Stomach (tissue), 19 donors: ENCODE measurements at places on chromosomes 7 and 10. TPM values are rescaled to one million over a fixed set of nuclear protein-coding genes. Genes with fewer than 3 reads are reported as not detected.

PI4K2A gene
- 13.6 TPM for total RNA-seq

TRDMT1 gene
- total RNA-seq, result 2.9 TPM

BLNK gene
- total RNA-seq, result 38.5 TPM

ATP6V0A4 gene
- total RNA-seq, result not detected

ADAM22 gene
- 0.29 TPM for total RNA-seq

CYP3A7 gene
- total RNA-seq, result not detected

PDE6C gene
- total RNA-seq, result not detected

TDRD1 gene
- not detected for total RNA-seq

ANKRD1 gene
- total RNA-seq, result not detected

SFTPD gene
- not detected for total RNA-seq

ASB10 gene
- not detected for total RNA-seq

CPA4 gene
- total RNA-seq, result not detected

DNA sequence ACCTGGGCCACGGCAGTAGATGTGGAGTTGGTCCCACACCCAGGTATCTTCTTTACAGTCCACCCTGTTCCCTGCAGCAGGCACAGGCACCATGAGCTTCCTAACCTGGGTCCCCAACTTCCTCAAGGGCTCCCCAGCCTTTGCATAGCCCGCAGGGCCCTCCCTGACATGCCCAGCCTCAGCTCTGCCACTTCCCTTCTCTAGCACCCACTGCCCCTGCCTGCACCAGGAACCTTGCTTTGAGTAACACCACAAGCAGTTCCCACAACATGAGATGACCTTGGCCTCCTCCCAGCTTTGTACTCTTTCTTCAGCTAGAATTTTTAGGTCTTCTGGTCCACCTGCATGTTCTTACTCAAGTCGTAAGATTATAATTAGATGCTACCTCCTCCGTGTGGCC, 92.2 kb upstream of the ZPBP start:
- no peak for DNase-seq

GRCh38 chr10:116109881-116110280, 163.1 kb downstream of the GFRA1 start:
- peak; percentile 8 for DNase-seq

DNA sequence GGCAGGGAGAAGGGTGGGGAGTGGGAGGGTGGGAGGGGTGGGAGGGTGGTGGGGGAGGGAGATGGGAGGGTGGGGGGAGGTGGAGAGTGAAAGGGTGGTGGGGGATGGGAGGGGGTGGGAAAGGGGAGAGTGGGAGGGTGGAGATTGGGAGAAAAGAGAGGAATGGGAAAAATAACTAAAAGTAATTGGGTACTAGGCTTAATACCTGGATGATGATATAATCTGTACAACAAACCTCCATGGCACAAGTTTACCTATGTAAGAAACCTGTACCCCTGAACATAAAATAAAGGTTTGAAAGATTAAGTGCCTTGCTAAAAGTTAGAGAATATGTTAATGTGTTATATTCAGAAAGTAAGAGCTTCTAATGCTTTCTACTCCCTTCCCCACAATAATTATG, 564.9 kb downstream of the CNTNAP2 start:
- no peak for DNase-seq

- DNase-seq, result no peak
Measured at GRCh38 chr7:46557295-46557711, 636.2 kb upstream of the IGFBP3 start.

DNA sequence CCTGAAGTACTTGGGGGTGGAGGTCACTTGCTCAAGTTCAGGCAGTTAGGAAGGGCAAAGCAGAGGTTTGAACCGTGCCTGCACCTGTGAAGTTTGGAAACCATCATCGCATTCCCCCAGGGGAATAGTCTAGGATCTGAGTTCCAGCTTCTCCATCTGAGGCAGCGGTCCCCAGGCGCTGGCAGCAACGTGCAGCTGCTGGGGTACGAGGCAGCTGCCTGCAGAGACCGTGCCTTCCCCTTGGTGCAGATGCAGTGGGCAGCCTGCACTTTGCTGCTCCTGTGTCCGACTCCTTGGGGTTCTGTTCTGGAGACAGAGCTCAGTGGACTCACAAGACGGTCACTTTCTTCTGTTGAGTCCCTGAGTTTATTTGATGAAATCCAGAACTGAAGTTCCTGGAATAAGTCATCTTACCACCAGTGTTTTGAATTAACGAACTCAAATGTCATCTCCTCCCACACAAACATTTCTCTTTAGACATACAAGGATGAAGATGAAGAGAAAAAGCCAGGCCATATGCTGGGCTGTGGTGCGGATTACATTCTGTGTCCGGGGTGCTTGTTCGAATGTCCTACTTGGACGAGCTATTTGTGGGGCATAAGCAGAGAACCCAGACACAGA, 19.9 kb upstream of the GIMAP8 start:
- DNase-seq, result no peak

DNA sequence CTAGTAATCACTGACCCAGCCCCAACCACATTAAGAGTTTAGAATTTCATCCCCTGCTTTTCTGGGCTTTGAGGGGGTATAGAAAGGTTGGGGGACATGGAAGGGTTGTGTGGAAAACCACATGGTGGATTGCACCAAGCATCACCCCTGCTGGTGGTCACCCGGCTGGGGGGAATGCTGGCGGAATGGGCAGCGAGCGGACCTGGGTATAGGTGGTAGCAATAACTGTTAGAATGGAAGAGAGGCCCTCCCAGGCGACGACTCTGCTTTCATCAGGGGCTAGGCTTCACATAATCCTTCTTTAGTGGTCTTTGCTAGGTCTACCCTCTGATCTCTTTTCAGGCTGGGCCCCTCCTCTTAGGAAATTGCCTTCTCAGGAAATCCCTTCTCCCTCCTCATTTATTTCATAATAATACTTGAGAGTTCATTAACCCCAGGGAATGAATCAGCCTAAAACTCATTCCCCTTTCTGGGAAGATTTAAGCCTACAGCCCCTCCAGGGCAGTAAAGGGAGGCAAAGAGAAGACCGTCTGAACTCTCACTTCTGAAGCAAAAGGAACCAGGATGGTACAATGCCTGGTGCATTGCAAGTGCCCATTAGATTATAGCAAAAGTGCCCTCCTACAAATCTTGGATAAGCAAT, 90.7 kb upstream of the LEP start:
- DNase-seq, result no peak

- no peak for DNase-seq
Measured at GRCh38 chr7:79296553-79297320, 156.7 kb downstream of the MAGI2 start.

DNA sequence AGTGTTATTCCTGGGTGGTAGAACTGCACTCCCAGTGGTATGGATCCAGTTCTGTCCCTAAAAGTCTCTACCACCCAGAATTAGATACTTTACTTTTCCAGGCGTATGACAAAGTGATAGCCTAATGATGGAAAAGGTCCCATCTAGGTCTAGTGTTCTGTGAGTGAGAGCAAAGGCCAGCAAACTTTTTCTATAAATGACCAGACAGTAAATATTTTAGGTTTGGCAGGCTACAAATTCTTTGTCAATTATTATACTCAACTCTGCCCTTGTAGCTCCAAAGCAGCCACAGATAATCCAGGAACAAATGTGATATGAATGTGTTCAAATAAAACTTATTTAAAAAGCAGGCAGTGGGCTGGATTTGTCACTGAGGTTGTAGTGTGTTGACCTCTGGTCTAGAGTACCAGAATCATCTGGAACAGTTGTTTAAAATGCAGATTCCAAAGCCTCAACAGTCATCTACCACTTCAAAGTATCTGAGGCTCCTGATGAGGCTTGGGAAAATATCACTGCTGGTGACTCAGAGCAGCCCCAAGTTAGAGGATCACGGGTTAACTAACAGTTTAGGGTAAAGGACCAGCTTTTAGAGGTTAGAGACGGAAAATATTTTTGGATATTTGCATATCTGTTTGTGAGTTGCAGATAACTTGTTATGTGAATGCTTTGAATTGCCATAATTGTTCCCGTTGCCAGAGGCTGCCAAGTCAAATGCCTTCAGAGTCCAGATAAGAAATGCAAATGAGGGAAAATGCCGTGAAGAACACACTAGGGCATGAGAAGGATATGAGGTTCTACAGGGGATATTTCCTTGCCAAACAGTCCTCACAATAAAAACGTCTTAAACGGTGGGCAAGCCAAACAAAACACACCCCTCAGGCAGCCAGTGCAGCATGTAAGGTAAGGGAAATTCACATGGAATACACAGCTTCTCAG, 19.4 kb downstream of the NRAP start:
- DNase-seq, result peak; percentile 29

- no peak for DNase-seq
Measured at GRCh38 chr7:76310102-76310957, 7.9 kb downstream of the HSPB1 start.

- peak; percentile 79 for DNase-seq
Measured at GRCh38 chr7:22549667-22550513, 49.9 kb upstream of the STEAP1B start.

DNA sequence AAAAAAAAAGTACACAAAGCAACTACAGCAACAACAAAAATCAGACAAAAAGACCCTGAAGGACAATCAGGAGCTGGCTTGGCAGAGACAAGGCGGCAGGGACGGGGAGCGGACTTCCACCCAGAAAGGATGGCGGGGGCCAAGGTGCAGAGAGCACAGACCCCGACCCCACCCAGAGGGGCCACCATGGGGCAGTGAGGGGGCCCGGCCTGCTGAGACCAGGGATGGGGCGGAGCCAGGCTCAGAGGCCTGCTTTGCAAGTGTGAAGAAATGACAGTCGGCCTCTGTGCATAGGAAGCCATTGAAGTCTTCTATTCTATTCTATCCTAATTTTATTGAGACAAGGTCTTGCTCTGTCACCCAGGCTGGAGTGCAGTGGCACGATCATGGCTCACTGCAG, 82.0 kb downstream of the ELFN1 start:
- no peak for DNase-seq

DNA sequence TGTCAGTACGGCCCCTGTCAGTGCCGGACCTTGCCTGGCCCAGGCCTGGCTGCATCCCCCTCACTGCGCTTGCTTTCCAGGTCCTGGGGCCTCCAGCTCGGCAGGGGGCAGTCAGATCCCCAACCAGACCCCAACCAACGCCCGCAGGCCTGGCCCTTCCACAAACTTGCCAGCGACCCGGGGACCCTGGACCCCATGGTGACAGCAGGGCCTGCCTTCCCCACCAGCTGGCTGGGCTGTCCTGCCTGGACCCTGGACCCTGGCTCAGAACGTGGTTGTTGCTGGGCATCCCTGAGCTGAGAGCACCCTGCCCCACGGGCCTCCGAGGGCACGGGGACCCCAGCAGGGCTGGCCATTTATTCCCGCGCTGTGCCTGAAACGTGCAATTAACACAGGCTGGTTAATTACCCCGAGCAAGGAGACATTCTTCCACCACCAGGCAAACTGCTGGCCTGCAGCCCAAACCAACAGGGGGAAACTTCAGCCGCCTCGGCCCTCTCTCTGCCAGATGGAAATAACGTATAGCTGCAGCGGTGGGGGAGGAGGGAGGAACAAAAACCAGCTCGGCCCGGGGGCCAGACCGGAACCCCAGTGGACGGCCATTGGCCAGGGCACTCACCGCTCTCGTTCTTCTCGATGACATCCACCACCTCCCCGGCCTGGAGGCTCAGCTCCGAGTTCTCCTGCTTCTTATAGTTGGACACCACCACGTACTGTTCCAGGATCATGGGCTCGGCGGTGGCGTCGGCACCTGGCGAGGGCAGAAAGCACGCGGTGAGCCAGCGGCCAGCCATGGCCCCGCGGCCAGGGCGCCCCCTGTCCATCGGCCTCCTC, 167.1 kb downstream of the NEURL1 start:
- DNase-seq, result peak; percentile 48

DNA sequence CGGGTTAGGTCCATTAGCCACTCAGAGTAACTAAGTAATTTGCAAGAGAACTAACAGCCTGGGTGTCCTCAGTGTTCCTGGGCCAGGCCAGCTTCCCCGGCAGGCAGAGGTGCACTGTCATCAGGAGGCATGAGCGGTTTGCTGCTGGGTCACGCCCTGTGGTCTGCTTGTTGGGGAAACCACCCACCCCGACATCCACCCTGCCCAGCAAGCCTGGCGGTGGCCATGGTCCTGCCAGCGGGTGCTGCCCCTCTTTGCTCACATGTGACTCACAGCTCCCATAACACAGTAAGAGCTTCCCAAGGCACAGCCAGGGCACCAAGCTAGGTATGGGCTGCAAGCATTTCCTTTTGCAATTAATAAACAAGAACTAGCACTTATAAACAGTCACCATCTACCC, 75.9 kb downstream of the RGS10 start:
- DNase-seq, result no peak

GRCh38 chr10:69807122-69807521, 5.4 kb downstream of the COL13A1 start:
- no peak for DNase-seq

GRCh38 chr7:148287538-148287937, 303.0 kb upstream of the C7orf33 start:
- DNase-seq, result no peak

DNA sequence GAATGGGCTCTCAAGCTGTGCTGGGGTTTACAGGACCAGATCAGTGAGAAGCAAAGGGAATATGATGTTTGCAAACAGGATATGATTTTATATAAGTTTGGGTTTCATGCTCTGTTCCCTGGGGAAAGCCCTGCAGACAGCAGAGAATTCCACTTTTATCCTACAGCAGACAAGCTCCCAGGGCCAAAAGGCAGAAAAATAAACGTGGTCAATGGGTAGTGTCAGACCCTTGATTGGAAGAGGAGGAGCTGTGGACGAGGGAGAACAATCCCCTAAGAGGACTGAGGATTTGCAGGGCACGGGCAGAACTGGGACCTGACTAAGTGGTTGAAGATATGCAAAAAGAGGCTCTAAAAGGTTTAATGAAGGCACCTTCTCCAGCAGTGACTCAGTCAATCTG, 275.3 kb downstream of the HDAC9 start:
- DNase-seq, result no peak

- DNase-seq, result no peak
Measured at GRCh38 chr10:44788147-44789129, 122.7 kb upstream of the TMEM72 start.

- no peak for DNase-seq
Measured at GRCh38 chr7:81256991-81257390, 338.1 kb upstream of the SEMA3C start.

DNA sequence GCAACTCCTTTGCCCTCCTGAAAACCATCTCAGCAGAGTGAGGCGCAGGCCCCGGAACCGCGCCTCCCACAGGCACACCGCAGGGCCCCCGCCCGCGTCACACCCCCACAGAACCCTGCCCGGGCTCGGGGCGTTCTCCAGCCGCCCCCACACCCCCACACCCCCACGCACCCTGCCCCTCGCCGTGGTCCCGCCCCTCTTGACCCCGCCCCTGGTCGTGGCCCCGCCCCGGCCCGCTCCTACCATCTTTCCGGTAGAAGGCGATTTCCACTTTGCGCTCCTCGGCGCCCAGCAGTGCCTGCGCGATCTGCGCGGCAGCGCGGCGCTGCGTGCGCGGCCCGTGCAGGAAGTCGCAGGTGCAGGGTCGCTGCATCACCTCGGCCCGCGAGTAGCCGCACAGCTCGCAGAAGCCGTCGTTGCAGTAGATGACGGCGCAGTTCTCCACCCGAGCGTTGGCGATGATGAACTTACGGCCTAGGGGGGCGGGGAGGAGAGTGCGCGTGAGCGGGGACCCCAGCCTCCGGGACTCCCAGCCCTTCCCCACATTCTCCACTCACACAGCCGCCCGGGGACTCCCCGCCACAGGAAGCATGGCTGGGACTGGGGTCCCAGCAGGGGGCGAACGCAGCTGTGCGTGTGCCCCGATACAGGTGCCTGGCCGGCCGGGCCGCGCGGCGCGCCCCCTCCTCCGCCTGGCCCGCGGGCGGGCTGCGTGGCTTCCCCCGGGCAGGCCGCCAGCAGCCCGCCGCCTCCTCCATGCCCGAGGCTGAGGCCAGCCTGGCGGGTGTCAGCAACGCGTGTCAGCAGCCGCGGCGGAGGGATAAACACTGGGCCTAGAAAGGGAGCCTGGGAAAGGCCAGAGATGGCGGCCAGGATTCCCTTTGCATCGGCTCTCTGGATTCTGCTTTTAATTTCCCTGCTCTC, 3.4 kb downstream of the KCNH2 start:
- peak; percentile 81 for DNase-seq
